Transverse colon (tissue), 4 donors: ENCODE measurements at places on chromosomes 12 and 14. TPM values are rescaled to one million over a fixed set of nuclear protein-coding genes. Genes with fewer than 3 reads are reported as not detected.

GZMH gene
- total RNA-seq = not detected

- DNase-seq = no peak
These were observed 9.7 kb downstream of the FUT8 start for GRCh38 chr14:65422088-65422834.

DNA sequence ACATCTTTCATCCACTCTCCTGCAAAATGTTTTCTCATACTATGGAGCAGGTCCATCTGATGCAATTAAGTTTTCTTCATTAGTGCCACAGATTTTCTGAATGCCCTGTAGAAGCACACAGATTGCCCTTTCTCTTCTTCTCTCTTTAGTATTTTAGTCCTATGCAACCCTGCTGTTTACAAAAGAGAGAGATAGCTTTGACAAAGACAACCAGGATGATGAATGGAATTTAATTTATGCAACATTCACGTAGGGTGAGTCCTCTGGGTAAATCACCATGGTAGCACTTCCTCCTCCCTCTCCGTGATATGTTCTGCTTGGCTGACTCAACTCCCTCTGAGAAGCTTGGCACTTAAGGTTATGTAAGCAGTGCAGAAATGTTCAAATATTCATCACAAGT lies 400.9 kb upstream of the PDE3A start:
- DNase-seq = no peak

DNA sequence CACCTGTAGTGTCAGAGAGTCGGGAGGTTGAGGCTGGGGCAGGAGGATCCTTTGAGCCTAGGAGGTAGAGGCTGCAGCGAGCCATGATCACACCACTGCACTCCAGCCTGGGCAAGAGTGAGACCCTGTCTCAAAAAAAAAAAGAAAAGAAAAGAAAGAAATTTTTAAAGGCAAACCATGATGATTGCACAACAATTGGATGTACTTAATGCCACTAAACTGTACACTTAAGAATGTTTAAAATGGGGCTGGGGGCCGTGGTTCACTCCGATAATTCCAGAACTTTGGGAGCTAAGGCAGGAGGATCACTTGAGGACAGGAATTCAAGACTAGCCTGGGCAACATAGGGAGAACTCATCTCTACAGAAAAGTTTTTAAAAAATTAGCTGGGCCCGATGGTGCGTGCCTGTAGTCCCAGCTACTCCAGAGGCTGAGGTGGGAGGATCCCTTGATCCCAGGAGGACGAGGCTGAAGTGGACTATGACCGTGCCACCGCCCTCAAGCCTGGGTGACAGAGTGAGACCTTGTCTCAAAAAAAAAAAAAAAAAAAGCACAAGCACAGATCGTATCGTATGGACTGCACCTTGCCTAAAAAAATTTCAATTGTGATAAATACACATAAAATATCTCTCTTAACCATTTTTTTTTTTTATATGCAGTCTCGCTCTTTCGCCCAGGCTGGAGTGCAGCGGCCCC lies 32.7 kb downstream of the JAG2 start:
- no peak for DNase-seq
